ENCODE measurements at places on chromosomes 1 and 21. TPM values are rescaled to one million over a fixed set of nuclear protein-coding genes. Genes with fewer than 3 reads are reported as not detected.
A peak's percentile ranks its signal among the peaks of the same experiment; 100 is the strongest.

The PLEKHG5 gene
- 10.0 TPM for polyA plus RNA-seq

The PLPP3 gene
- polyA plus RNA-seq: 123 TPM

The C1orf210 gene
- polyA plus RNA-seq: not detected

The GBP6 gene
- not detected for polyA plus RNA-seq

The PKLR gene
- polyA plus RNA-seq: not detected

The SYCP1 gene
- polyA plus RNA-seq: 0.25 TPM

The OR6K3 gene
- not detected for polyA plus RNA-seq

The FAM151A gene
- 0.33 TPM for polyA plus RNA-seq

The AMPD1 gene
- 28.6 TPM for polyA plus RNA-seq

The FCGR2B gene
- 0.24 TPM for polyA plus RNA-seq

The RAB42 gene
- 6.4 TPM for polyA plus RNA-seq

The LRRC39 gene
- 168 TPM for polyA plus RNA-seq

The PTGFRN gene
- 135 TPM for polyA plus RNA-seq

- DNase-seq: peak; percentile 45
Observed at GRCh38 chr1:67347688-67348472, 40.2 kb downstream of the IL12RB2 start.

DNA sequence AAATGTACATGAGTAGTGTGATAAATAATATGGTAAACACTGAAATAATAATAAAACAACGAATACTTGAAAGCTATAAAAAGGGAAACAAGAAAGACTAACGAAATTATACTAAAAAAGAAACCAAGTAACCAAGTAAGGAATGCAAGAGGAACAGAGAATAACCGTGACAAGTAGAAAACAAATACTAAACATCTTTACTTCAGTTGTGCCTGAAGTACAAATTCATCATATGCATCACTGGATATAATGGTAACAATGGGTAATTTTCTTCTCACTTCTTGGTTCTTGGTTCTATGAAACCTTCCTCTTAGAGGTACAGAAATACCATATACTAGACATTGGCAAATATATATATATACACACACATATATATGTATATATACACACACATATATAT is 1093.6 kb upstream of the B3GALT2 start:
- DNase-seq: no peak

- peak; percentile 4 for DNase-seq
Observed at GRCh38 chr1:215497528-215497927, 69.6 kb upstream of the KCTD3 start.

GRCh38 chr1:103024051-103024450 is 84.3 kb downstream of the COL11A1 start:
- no peak for DNase-seq

- DNase-seq: no peak
Observed at GRCh38 chr1:24409535-24409934, 4.0 kb downstream of the STPG1 start.

DNA sequence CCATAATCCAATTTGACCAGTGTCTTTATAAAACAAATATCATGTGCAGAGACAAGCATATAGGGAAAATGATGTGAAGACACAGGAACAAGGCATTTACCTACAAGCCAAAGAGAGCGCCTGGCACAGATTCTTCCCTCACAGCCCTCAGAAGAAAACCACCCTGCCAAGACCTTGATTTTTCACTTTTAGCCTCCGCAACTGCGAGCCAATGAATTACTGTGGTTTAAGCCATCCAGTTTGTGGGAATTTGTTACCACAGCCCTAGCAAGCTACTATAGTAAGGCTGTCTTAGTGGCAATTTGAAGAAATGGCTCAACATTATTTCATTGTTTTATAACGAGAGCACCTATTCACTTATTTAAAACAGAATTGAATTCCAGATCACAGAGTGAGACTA is 85.7 kb upstream of the CCDC190 start:
- no peak for DNase-seq

DNA sequence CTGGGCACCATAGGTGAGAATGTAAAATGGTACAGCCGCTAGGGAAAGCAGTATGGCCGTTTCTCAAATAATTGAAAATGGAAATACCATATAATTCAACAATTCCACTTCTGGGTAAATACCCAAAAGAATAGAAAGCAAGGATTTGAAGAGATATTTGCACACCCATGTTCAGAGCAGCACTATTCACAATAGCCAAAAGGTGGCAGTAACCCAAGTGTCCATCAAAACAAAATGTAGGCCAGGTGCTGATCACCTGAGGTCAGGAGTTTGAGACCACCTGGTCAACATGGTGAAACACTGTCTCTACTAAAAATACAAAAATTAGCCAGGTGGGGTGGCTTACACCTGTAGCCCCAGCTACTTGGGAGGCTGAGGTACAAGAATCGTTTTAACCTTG is 62.1 kb downstream of the OLIG1 start:
- no peak for DNase-seq

GRCh38 chr1:6972399-6972798 is 187.1 kb downstream of the CAMTA1 start:
- DNase-seq: no peak

GRCh38 chr21:25421321-25422028 is 185.8 kb downstream of the MRPL39 start:
- DNase-seq: no peak

DNA sequence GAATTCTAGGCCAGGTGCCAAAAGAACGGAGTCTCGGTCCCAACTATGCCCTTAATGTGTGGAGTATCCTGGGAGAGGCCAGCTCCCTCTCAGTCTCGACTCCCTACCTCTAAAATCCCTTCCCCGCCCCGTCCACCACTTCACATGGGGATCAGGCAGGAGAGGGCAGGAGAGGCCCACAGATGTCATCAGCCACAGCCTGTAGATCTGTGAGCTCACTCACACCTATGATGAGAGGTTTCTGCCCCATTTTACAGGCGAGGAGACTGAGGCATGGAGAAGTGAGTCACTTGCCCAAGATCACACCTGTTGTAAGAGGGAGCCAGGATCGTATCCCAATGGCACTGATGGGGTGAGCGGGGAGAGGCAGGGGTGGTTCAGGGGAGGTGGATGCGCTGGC is 20.4 kb upstream of the EPHA8 start:
- no peak for DNase-seq

GRCh38 chr1:213136190-213136917 is 85.3 kb downstream of the RPS6KC1 start:
- no peak for DNase-seq

- DNase-seq: no peak
Observed at GRCh38 chr21:31623664-31624063, 35.8 kb upstream of the SOD1 start.

DNA sequence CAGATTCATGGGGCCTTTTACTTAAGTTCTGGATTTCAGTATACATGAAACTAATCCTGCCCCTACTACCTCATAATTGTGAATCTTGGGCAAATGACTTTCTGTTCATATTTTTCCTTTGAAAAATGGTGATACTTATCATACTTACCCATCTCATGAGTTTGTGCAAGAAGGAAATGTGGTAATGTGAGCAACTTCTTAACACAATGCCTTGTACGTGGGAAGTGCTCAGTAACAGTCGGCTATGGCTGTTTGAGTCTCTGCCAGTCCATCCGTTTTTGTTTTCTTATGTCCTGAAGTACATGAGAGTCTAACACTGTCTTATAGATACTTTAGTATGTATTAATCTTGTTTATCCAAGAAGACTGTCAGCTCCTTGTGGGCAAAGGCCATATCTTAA is 86.5 kb downstream of the PATJ start:
- DNase-seq: no peak

- no peak for DNase-seq
Observed at GRCh38 chr1:34028381-34029055, 136.5 kb downstream of the CSMD2 start.

GRCh38 chr1:200493344-200493743 is 83.5 kb upstream of the ZNF281 start:
- DNase-seq: no peak

DNA sequence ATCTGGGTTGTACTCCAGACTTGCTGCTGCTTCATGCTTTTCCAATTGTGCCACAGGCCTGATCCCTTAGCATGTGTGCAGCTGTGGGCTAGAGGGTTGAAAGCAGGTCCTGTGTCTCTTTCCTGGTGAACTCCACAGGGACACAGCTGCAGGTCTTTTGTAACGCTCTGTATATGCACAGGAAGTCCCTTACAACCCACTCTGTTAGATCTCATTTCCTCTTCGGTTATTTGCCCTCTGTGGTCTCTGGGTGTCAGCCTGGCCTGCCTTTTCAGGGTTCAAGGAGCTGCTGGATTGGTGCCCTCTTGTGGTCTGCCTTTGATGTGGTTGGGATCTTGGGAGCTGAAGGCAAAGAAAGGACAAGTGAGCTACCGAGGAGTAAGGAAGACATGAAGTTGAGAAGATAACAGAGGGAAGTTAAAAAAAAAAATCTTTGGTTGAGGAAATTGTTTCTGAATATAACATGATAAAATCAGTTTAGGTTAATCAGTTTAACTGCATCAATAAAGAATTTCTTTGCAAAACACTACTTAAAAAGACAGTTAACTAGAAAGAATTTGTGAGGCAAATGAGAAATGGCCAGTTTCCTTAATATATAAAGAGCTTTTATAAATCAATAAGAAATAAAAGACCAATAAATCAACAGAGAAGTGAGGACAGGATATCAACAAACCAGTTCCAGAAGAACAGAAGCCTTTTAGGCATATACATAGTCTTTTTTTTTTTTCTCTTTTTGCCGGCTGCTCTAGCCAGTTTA is 44.1 kb downstream of the UCK2 start:
- DNase-seq: no peak

GRCh38 chr1:174007851-174008250 is 14.3 kb downstream of the RC3H1 start:
- no peak for DNase-seq

DNA sequence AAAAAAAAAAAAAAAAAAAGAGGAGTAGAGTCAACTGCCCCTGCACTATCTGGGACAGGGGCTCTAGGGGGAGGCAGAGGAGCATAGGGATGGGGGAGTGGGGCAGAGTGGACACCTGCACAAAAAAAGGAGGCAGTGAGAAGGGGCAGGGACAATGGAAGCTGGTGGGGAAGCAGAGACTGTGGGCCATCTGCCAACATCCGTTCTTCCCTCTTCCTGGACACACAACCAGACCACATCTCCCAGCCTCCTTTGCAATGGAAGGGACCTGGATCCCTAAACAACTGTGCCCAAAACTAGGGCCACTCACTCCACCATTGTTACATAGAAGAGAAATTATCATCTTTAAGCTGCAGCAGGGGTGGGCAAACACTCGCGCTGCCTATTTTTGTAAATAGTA is 38.4 kb downstream of the NEK2 start:
- no peak for DNase-seq

DNA sequence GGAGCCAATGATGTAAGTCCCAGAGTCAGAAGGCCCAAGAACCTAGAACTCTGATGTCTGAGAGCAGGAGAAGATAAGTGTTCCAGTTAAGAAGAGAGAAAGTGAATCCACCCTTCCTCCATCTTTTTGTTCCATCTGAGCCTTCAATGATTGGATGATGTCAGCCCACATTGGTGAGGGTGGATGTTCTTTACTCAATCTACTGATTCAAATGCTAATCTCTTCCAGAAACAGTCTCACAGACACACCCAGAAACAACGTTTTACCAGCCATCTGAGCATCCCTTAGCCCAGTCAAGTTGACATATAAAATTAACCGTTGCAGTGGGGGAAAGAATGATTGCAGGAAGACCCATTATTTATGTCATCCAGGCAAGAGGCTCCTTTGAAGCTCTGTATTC is 16.5 kb upstream of the RNF220 start:
- no peak for DNase-seq

- DNase-seq: no peak
Observed at GRCh38 chr1:211543025-211543424, 35.9 kb downstream of the SLC30A1 start.

- DNase-seq: no peak
Observed at GRCh38 chr1:7970246-7970645, 8.7 kb downstream of the PARK7 start.

GRCh38 chr1:28087614-28088167 is 719 bp downstream of the EYA3 start:
- no peak for DNase-seq

GRCh38 chr1:64405833-64406232 is 64.1 kb upstream of the CACHD1 start:
- no peak for DNase-seq

GRCh38 chr1:230910755-230911117 is 42.4 kb upstream of the C1orf198 start:
- DNase-seq: no peak

DNA sequence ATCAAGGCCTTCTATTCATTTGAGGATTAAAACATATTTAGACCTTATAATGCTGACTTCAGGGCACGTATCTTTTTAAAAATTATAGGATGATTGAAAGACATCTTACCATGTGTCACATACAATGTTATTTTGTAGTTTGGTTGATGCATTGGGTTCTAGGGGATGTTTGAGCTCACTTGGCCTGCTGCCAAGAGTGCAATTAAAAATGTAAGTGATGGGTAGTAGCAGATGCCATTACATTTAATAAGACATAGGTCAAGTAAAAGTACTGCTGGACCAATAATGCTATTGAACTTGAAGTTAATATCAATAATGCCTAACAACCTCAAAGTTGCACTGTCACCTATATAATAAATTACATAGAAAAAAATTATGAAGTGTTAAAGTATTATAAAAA is 616.5 kb upstream of the RGS18 start:
- DNase-seq: no peak

GRCh38 chr1:45230537-45230936 is 24.1 kb upstream of the ZSWIM5 start:
- no peak for DNase-seq

GRCh38 chr1:8510041-8510823 is 192.3 kb downstream of the SLC45A1 start:
- peak; percentile 74 for DNase-seq

Measured in muscle of arm (tissue), 14 donors.